Iris pigment epithelial cell (primary cell): ENCODE measurements at places on chromosomes 12 and 14.

- peak; percentile 68 for DNase-seq
Measured at GRCh38 chr12:54030889-54031471, 1.9 kb upstream of the HOXC5 start.

GRCh38 chr12:74957634-74958033 is 252.0 kb downstream of the KCNC2 start:
- DNase-seq: no peak

- peak; percentile 97 for DNase-seq
Measured at GRCh38 chr12:69688471-69689427, 10.4 kb downstream of the BEST3 start.

DNA sequence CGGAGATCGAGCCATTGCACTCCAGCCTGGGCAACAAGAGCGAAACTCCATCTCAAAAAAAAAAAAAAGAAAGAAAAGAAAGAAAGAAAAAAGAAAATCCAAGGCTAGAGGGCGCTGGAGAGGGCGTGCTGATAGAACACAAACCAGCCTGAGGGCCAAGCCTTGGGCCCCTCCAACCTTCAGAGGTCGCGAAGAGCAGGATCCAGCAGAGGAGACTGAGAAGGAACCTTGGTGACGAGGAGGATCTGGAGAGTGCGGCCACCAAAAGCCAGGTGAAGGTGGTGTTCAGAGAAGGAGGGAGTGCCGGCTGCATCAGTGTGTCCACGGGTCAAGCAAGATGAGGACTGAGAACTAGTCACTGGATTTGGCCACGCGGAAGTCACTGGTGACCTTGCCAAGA is 4.1 kb upstream of the DYNC1H1 start:
- no peak for DNase-seq

- peak; percentile 48 for DNase-seq
Measured at GRCh38 chr14:53152184-53152886, 788 bp downstream of the DDHD1 start.

DNA sequence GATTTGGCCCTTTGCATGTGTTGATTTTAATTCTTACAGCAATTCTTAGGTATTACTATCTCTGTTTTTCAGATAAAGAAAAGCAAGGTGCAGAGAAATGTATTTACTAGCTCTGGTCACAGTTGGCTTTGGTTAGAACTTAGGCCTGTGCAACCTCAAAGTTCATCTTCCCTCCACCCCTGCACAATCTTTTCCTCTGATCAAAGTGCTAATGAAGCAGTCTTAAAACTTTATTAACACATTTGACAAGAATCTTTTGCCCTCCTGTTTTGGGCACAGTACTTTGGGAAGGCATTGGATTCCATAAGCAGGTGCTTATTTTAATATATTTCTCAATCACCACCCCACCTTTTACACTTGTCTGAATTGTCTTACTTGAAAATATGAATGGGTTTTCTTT is 2.7 kb downstream of the IRAK4 start:
- DNase-seq: no peak

GRCh38 chr14:100441271-100441947 is 118.3 kb downstream of the SLC25A47 start:
- DNase-seq: no peak

GRCh38 chr14:101098641-101099040 is 195.1 kb upstream of the RTL1 start:
- DNase-seq: no peak

DNA sequence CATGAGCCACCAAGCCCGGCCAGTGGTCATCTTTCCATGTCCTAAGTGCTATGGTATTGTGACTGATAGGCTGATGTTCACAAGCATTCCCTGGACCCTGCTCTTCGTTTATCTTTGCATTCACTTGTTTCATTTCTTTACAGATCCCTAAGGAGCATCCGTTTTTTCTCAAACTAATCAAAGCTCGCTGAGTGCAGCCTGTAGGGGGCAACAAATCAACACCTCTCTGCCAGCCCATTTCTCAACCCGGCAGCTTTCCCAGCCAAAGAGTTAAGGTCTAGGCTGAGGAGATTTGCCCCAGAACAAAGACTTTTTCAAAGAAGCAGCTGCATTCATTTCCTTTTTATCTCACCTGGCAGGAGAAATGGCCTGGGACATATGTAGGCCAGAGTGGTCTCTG is 12.1 kb downstream of the SIRT4 start:
- peak; percentile 5 for DNase-seq

- no peak for DNase-seq
Measured at GRCh38 chr14:101496776-101497683, 64.3 kb upstream of the DIO3 start.

- no peak for DNase-seq
Measured at GRCh38 chr14:24993631-24994030, 56.3 kb downstream of the STXBP6 start.

DNA sequence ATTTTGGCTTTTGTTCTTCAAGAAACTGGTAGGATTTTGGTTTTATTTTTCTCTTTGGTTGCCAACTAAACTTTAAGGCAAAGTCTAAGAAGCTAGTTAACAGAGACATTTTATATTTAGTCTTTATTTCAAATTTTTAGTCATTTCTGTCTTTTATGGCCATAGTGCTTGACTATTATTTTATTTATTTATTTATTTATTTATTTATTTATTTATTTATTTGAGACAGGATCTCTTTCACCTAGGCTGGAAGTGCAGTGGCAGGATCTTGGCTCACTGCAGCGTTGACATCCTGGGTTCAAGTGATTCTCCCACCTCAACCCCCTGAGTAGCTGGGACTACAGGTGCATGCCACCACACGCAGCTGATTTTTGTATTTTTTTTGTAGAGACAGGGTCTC is 3.1 kb downstream of the MON2 start:
- no peak for DNase-seq
